Peyer's patch (tissue), 4 donors: ENCODE measurements at places on chromosomes 4 and X.

GRCh38 chr4:93317057-93317456 is 511.5 kb upstream of the ATOH1 start:
- DNase-seq = no peak

- no peak for DNase-seq
Measured at GRCh38 chrX:111124418-111124817, 28.4 kb downstream of the PAK3 start.

- DNase-seq = no peak
Measured at GRCh38 chr4:13521047-13521446, 23.3 kb downstream of the NKX3-2 start.

DNA sequence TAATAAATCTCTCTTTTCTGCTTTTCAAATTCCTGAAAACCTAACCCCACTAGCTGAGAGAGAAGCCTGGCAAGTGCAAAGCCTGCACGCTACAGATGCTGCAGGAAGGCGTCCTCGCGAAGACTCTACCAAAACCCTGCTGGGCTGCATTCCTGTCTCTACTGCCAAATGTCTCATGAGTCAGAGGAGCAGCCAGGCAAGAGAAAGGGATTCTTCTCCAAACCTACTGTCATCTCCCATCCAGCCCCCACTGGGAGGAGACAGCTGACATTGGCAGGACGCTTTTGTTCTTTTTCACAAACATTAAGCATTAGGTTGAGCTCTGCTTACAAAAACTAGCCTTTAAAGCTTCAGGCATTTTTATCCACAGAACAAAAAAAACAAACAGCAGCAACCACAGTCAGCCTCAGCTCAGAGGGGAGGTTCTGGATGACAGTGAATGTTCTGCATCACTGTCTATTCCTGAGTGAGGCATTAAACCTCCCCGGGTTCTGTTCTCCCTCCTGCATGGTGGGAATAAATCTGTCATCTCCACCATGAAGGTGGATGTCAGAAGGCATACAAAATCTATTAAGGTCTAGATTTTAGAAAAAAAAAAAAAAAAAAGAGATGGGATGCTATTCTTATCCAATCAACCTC is 18.0 kb downstream of the CRMP1 start:
- DNase-seq = no peak

- DNase-seq = no peak
Measured at GRCh38 chr4:73224886-73225285, 33.7 kb downstream of the ANKRD17 start.

GRCh38 chr4:120331486-120332370 is 265.1 kb upstream of the MAD2L1 start:
- no peak for DNase-seq

DNA sequence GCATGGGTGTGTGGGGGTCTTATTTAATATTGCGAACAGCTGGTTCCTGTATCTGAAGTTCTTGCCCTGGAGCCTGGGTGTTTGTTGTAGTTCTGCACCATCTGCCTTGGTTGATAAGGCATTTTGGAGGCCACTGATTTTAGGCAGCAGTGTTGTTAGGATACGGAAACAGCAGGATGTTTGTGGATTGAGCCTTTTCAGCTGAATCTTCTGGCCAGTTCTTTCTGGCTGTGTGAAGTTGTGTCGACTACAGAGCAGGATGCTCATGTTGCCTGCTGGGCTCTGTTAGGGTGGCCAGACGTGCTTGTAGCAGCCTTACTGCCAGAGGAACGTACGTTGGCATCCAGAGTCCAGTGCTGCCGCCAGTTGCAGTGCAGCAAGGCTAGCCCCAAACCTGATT is 134.2 kb downstream of the PTTG2 start:
- DNase-seq = no peak

DNA sequence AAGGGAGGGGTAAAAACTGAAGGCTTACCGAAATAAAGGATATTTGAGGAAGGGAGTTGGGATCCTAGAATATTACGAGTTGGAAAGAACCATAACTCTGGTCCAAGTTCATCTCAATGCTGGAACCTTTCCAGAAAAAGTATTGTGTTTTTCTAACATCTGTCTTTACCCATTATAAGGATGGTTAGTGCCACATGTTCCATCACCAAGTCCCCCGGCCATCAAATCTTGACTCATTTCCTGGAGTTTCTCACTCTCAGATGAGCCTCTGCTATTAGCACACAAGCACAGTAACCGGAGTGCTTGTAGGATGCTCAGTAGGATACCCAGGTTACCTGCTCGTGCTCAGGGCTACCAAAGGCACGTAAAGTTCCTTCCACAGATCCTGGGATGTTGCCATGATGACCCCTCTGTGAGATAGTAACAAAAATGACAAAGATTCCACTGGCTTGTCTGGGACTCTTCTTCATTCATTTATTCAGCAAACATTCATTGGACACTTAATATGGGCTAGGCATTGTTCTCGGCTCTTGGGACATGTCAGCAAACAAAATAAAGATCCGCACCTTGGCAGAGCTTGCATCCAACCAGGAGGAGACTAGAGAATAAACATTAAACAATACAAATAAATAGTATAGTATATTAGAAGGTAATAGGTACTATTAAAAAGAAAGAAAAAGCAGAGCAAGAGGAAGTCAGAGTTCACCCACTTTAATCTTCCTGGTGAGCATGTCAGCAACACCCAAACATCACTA is 36.3 kb downstream of the PKD2 start:
- DNase-seq = no peak

- DNase-seq = no peak
Measured at GRCh38 chr4:88291003-88291402, 6.6 kb upstream of the PPM1K start.

DNA sequence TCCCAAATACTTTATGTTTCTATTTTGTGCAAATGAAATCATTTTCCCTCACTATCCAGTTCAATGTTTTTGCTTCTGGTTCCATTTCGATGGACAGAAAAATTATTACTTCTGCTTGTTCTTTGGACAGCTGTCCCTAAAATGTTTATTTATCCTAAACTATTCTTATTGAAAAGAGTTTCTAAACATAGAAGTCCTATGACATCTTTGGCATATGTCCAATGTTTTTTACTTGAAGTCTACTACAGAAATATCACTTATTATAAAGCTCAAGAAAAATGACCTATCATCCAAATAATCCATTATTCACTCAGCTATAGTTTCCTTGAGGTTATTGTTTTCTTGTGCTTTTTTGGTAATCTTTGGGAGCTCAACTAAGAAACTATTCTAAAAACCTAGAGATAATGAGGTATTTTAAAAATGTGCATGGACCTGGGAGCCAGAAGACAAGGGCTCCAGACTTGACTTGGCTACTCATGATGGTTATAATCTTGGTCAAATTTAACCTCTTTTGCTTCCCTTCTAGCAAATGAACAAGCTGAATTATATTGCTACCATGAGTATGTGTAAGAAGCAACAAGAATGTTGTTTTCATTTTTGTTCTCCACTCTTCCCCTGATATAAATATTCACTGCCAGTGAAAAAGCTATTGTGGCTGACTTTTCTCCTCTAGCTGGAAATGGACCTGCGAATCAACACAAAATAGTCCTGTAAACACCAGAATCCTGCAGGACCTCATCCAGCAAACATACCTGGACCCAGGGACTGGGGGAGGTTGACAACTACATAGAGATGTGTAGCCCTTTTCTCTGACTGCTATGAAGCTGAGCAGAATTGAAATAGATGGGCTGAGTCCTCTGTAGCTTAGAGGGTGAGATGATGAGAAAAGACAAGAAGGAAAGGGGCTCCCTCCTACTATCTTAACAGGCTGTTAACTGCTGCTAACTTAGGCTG is 137.4 kb downstream of the FRYL start:
- no peak for DNase-seq

DNA sequence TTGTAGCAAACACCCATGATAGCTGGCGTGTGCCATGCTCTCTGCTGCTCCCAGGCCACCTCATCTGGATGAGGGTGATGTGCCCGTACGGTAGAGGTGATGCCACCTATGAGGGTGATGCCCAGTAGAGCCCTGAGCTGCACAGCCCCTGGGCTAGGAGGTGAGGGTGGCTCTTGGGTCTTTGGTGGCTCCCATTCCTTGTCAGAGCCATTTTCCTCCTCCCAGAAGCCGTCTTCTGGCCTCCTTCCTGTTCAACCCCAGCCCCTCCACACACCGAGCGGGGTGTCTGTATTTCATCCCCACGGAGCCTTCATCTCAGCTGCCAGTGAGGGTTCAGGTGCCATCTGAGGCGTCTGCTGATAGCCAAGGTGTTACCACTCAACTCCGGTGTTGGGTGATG is 12.0 kb upstream of the TNIP2 start:
- no peak for DNase-seq

- DNase-seq = no peak
Measured at GRCh38 chr4:16694173-16694883, 204.1 kb downstream of the LDB2 start.

DNA sequence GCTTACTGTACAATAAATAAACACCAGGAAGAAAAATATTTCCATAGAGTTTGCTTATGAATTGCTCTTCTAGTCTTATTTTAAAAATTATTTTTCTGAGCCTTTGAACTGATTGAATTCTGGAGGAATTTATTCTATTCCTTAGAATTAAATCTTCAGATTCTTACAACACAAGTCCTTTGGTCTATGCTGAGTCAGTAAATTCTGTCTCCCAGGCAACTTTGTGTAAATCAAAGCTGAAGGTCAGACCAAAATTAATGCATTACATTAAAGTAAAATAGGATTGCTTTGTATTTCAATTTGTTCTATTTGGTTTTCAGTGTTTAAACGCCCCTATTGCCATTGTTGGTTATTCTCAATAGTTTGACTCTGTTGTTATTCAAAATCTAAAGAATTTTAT is 26.8 kb upstream of the STPG2 start:
- no peak for DNase-seq

- DNase-seq = no peak
Measured at GRCh38 chr4:26075583-26075982, 161.6 kb downstream of the SMIM20 start.

GRCh38 chr4:94931626-94932025 is 173.9 kb downstream of the BMPR1B start:
- no peak for DNase-seq

- DNase-seq = no peak
Measured at GRCh38 chr4:143329985-143330384, 6.7 kb upstream of the GAB1 start.

- no peak for DNase-seq
Measured at GRCh38 chr4:73725985-73726384, 14.4 kb upstream of the CXCL8 start.

GRCh38 chr4:41322617-41323016 is 65.9 kb downstream of the UCHL1 start:
- DNase-seq = no peak

DNA sequence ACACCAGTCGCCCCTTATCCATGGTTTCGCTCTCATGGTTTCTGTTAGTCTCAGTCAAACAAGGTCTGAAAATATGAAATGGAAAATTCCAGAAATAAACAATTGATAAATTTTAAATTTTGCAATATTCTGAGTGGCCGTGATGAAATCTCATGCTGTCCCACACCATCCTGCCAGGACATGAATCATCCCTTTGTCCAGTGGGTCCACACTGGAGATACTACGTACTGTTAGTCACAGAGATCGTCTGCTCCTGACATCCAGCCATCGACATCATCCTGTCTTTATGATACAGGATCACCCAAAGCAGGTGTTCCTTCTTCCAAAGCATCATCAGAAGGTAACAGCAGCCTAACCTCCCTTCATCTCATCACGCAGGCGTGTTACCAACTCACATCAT is 76.5 kb upstream of the MSX1 start:
- no peak for DNase-seq

DNA sequence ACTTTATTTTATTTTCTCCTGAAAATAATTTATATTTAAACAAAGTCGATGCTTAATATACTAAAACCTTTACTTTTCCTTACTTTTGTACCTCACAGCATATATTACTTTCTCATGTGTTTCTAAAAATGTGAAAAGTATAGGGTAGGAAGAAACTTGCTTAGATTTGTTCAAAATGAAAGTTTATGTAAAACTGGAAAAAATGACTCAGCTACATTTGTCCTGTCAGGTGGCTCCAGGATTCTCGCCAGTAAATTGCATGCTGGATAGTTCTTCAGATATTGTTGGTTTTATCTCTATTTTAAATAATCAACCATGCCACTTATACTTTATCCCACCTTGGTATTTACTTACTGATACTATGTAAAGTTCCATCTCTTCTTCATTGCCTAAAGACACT is 159.2 kb upstream of the NDST4 start:
- DNase-seq = no peak

GRCh38 chr4:30460818-30461217 is 259.4 kb upstream of the PCDH7 start:
- DNase-seq = no peak
